ENCODE measurements at places on chromosomes 4 and X.

- DNase-seq = no peak
Observed at GRCh38 chrX:63702556-63702955, 82.5 kb downstream of the ARHGEF9 start.

GRCh38 chrX:140817943-140818342, 108.4 kb downstream of the LINC00632 start:
- no peak for DNase-seq

GRCh38 chr4:4427886-4428285, 41.0 kb downstream of the NSG1 start:
- no peak for DNase-seq

DNA sequence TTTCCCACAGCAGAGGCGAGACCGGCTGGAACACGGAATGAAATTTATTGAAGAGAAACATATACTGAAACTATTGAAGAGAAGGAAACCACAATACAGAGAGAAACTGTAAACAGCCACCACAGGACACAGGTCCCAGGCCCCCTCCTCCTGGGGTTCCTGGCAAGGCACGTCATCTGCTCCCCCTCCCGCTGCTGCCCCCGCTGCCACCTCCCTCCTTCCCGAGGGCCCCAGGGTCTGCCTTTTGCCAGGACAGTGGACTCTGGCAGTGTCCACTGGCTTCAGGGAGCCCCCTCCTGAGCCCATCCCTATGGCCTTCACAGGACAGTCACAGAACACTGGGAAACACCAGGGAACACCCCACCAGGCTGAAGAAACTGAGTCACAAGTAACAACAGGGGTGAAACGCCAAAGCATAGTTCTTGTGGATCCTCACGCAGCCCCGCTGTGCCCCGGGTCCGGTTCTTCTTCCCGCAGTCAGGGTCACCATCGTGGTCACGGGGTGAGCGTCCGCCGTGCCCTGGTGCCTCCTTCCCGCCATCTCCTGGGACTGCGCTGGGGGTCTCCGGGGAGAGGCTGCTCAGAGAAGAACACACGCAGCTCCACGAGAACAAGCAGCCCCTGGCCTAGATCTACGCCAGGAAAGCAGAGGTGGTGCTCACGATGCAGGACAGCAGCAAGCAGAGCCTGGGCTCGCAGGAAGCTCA, 5.4 kb downstream of the PNMA6E start:
- DNase-seq = no peak

- DNase-seq = no peak
Observed at GRCh38 chr4:38601916-38602291, 62.1 kb upstream of the KLF3 start.

DNA sequence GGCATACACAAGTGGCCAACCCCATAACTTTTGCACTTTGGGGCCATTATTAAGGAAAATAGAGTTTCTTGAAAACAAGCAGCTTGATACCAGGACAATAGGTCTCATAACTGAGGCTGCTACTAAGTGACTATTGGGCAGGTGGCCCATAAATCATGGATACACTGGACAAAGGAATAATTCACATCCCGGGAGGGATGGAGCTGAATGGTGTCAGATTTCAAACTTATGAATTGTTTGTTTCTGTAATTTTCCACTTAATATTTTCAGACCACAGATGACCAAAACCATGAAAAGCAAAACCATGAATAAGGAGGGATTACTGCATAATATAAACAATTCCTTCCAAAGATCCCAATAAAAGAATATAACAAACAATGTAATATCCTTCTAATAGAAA, 114.4 kb downstream of the WDFY3 start:
- no peak for DNase-seq

DNA sequence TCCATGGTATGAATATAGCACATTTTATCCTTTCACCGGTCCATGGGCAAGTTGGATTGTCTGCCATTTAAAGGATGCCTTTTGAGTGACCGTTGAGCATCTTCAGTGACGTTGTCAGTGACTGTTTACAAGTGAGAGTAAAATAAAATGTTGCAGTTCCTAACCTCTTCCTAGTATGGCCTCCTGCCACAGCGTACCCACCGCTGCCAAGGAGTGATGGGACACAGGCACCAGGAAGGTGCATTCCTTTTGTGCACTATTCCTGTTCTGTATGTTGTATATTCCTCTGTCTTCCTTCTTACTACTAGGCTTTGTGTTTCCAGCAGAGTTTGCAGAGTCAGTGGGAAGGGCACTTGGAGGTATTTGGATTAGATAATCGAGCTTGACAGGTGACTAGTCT, 61.5 kb downstream of the SNX25 start:
- DNase-seq = no peak

GRCh38 chr4:8387615-8388527, 52.7 kb downstream of the ACOX3 start:
- no peak for DNase-seq

DNA sequence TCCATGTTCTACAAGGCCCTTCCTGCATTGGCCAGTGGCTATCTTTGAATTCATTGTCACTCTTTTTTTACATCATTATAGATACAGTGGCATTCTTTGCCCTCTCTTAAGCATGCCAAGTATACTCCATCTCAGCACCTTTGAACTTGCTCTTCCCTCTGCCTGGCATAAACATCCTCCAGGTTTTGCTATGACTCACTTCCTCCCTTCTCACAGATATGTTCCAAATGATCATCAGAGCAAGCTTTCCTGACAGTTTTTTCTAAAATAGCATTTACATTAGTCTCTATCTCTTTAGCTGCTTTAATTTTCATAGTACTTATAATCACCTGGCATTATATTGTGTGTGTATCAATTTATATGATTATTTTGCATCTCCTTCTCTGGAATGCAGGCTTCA, 553.3 kb upstream of the MAGEB2 start:
- no peak for DNase-seq

- no peak for DNase-seq
Observed at GRCh38 chr4:62450740-62451139, 1250.6 kb downstream of the ADGRL3 start.

GRCh38 chr4:79210636-79211049, 115.2 kb downstream of the NAA11 start:
- no peak for DNase-seq

- no peak for DNase-seq
Observed at GRCh38 chrX:41178201-41178600, 93.0 kb downstream of the USP9X start.

- DNase-seq = no peak
Observed at GRCh38 chr4:102732678-102733077, 28.1 kb downstream of the MANBA start.

DNA sequence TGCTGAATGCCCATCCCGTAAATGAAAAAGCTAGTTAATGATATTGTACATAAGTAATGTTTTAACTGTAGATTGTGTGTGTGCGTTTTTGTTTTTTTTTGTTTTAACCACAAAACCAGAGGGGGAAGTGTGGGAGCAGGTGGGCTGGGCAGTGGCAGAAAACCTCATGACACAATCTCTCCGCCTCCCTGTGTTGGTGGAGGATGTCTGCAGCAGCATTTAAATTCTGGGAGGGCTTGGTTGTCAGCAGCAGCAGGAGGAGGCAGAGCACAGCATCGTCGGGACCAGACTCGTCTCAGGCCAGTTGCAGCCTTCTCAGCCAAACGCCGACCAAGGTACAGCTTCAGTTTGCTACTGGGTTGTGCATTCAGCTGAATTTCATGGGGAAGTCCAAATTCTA, at the start of gene SPP1:
Gene SPP1 (plus strand): TSS at position 249 of the 400 bp plus-strand sequence. CDS start 1,182 bp downstream, outside the sequence.
- DNase-seq = no peak

- DNase-seq = no peak
Observed at GRCh38 chrX:9352243-9352642, 112.6 kb upstream of the TBL1X start.
